ENCODE measurements at places on chromosomes 3 and 15.

DNA sequence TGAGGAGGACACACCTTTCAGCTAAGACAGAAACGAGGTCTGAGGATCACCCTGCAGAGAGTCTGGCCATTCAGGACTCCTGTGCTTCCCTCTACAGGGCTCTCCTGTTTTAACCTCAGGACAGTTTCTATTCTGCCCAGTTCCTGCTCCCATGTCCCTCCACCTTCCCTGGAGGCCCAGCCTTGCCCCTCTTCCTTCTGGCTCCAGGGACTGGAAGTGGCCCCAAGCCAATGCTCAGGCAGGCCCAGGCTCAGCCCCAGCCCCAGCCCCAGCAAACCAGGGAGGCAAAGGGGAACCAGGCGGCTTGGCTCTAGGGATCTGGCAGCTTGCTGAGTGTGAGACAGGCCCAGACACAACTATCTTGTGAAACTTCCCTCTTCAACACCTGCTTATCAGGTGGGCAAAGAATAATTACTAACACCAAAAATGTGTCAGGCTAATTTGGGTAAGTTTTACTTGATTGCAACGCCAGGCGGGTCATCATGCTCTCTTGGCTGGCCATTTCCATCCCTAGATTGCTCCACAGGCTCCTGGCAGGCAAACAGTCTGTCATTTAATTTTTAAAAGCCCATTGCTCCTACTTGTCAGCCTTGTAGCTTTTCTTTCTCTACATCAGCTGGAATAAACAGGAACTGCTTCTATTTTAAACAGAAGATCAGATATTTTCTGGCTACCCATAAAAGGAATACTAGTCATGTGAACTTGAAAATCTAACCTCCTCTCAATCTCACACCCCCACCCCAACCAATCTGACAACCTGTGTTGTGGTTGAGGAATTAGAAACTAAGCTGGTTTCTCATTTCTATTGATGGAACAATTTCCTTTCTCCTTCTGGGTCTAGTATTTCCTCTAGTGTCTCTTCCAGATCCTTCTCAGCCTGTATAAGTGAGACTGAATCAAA is 33.5 kb downstream of the UPK1B start:
- no peak for DNase-seq

GRCh38 chr3:11530153-11530721 is 113.5 kb downstream of the VGLL4 start:
- DNase-seq = peak; percentile 77

GRCh38 chr15:69035918-69036258 is 21.4 kb downstream of the NOX5 start:
- DNase-seq = no peak

DNA sequence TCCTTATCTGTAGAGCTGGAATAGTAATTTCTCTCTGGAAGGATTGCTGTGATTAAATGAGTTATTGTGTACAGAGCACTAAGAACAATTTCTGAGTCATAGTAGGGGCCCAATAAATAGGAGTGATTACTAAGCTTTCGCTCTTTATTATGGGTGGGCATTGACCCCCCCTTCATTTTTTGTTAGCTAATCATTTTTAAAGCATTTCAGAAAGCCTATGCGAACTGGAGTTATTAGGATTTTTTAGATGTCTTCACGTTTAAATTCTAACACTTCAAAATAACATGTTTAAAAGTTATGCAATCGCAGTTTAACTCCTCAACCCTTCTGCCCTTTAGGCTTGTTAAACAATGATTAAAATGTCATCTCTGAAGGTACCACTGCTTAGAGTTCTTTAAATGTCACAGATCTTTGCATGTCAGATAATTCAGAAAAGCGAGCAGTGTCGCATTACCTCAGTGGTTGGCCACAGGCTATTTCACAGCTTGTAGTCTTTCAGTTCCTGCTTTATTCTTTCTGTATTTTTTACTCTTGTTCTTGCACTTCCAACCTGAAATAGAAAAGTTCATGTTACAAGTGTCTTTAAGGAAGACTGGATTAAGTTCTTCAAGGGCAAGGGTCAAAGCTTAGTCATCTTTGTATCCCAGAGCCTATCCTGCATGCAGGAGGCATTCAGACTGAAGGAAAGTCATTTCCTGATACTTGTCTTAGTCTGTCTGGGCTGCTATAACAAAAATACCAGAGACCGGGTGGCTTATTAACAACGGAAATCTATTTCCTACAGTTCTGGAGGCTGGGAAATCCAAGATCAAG is 102.9 kb downstream of the FNDC3B start:
- DNase-seq = no peak

- no peak for DNase-seq
Measured at GRCh38 chr3:171176244-171176933, 149.9 kb upstream of the SLC2A2 start.

DNA sequence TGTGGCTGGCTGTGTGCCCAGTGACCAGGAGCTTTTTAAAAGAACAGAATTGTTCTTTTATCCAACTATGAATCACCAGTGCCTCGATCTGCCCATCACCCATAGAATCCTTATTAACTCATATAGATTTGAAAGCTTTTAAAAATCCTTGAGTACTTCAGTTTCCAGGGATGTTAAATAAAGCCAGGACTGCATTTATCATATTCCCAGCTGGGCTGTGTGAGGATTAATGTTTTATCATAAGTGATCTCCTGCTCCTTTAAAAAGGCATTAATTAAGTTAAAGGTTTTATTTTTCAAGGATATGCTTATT is 234.0 kb downstream of the MYRIP start:
- no peak for DNase-seq

DNA sequence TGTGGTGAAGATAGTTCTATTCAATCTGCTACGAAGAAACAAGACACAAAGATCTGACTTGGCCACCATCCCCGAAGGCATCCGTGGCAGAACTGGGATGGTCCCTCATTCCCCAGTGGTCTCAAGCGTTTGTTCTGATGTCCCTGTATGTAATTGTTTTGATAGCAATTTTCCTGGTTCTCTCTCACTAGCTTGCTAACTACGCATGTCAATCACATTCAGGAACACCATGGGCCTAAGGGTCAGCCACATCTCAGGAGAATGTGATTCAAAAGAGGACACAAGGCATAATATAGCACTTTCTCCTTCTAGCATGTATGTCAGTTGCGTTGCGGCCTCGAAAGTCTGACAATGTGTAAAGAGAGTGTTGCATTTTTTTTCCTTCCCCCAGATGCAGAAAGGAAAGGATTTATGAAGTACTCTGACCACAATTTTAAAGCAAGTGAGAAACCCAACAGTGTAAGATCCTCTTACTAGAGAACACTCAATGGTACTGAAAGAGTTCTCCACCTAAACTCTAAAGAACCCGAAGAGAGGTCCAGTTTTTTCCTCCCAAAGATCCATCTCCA is 32.0 kb upstream of the TCF12 start:
- no peak for DNase-seq

DNA sequence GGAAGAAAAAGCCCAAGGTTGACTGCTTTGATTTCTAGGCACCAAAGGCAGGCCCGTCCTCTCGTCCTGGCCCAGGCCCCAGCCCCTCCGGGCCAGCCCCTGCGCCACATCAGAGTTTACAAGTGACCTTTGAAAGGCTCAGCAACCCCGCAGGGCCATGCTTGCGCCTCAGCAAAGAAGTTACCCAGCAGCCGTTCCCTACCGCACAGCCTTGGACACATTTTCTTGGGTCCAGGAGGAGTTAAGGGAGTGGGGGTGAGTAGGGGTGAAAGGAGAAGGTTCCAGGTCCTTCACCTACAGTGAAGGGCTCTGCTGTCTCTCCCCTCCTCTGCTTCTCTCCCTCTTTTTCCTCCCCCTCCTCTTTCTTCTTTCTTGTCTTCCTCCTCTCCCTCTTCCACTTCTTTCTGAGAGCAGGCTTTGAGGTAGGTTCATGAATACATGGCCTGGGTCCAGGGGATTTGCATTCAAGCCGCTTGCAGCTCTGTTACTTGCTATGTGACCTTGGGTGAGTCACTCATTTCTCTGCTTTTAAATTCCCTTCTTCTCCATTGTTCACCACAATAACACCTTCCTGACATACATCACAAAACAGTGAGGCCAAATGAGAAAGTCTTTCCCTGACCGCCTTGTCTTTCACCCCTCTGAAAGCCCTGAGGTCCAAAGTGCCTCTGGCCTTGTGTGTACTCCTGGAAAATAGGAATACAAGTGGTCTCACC is 223.3 kb upstream of the TPRG1 start:
- no peak for DNase-seq

GRCh38 chr3:128070898-128071591 is 18.8 kb downstream of the SEC61A1 start:
- DNase-seq = no peak

DNA sequence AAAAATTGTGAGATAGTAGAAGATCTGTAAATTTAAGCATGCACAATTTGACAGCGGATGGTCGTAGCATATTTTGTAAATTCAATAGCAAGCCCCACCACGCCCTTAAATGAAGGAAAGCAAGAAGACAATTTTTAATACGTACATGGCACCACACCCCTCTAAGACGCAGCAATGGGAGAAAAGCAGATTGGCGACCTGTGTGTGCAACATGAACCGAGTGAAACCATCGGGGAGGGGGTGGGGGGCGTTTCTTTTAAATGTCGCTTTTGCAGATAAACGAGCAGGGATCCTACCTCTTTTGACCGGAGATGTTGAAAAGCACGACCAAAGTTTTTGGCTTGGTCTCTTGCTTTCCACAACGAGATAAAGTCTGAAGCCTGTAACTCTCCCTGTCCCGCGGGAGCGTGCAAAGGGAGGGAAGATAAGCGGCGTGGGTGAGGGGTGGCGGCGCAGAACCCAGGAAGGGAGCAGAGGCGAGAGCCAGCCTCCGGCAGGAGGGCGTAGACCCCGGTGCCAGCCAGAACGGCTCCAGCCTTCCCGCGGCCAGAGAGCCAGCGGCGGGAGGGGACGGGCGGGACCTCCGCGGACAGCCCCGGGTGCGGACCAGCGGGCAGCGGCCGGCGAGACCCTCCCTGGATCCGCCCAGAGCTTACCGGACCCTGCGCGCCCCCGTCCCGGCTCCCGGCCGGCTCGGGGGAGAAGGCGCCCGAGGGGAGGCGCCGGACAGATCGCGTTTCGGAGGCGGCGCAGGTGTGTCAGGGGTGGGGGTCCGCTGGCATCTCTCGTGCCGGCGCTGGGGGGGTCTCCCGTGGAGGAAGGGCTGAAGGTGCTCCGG is at the start of gene CHL1:
Gene CHL1, plus strand, starts transcription at position 453 of the 838 bp plus-strand sequence. CDS start 123,014 bp downstream, outside the sequence.
- DNase-seq = no peak

Measured in heart left ventricle (tissue), 16 donors.